Activated CD8-positive, alpha-beta memory T cell treated with anti-CD3 and anti-CD28 coated beads, Interleukin-2, amount 10 ng/mL, durations not matched to agents 7 days and 5 days (primary cell): ENCODE measurements at places on chromosomes 13 and 19.

DNA sequence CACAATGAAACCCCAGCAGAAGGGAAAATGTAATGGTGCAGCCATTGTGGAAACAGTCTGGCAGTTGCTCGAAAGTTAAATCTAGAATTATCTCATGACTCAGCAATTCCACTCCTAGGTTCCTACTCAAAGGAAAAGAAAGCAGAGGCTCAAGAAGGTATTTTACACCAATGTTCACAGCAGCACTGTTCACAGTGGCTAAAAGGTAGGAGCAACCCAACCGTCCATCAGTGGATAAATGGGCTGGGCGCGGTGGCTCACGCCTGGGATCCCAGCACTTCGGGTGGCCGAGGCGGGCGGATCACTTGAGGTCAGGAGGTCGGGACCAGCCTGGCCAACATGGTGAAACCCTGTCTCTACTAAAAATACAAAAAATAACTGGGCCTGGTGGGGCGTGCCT lies 25.9 kb downstream of the ZFR2 start:
- no peak for DNase-seq

- DNase-seq: no peak
These were observed 212.4 kb downstream of the ZIC5 start for GRCh38 chr13:99759163-99759552.

DNA sequence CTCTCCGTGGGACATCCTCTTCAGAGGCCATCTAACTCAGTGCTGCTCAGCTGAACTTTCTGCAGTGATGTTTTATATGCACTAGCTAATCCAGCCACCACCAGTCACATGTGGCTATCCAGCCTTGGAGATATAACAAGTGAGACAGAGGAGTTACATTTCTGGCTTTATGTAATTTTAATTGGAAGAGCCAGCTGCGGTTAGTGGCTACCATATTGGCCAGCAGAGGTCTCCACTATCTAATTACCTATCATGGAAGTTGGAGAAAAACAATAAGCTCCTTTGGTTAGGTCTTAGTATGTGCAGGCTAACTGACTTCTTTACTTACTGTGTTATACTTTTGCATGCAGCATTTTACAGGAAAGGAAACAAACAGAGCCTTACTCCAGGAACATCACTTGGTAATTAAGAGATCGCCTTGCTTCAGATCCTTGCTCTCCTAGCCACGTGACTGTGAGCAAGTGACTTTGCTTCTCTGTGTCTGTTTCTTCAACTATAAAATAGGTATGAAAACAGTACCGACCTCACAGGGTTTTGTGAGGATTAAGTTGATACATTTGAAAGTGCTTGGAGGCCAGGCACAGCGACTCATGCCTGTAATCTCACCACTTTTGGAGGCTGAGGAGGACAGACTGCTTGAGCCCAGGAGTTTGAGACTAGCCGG lies 1.6 kb upstream of the KLK10 start:
- no peak for DNase-seq

DNA sequence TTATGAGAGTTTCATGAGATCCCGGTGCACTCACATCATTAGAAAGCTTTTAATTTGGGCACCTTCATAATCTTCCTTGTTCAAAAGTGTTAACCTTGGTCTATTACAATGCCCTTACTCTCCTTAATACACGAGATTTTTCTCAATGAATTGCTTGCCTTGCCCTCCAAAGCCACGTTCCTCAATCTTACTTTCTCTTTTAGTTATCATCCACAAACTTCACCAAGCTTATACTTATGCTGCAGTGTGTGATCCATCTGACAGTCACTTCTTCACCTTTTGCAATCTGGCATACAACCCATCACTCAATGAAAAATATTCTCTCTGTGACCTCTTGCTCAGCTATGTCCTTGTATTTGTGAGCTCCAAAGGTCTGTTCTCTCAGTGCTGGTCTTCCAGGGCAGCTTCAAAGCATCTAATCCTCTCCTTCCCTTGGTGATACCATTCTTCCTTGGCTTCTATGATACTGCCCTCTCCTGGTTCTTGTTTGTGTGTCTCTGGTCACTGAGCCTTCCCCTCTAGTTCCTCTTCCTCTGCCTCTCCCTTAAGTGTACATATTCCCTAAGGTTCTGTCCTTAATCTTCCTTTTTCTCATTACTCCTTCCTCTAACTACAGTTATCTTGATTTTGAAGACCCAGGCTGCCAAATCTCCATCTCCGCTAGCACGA lies 202.2 kb upstream of the STARD13 start:
- DNase-seq: no peak

- no peak for DNase-seq
These were observed 13.8 kb upstream of the RASA3 start for GRCh38 chr13:114146173-114146572.

GRCh38 chr13:90933097-90933826 lies 414.2 kb upstream of the MIR17HG start:
- DNase-seq: no peak

GRCh38 chr13:79540504-79540903 lies 59.5 kb downstream of the NDFIP2 start:
- DNase-seq: no peak

- DNase-seq: no peak
These were observed 1.8 kb downstream of the NCAN start for GRCh38 chr19:19213426-19214158.

GRCh38 chr13:44815623-44816022 lies 173.6 kb downstream of the NUFIP1 start:
- peak; percentile 47 for DNase-seq

GRCh38 chr19:29681422-29682235 lies 16.4 kb downstream of the PLEKHF1 start:
- no peak for DNase-seq

DNA sequence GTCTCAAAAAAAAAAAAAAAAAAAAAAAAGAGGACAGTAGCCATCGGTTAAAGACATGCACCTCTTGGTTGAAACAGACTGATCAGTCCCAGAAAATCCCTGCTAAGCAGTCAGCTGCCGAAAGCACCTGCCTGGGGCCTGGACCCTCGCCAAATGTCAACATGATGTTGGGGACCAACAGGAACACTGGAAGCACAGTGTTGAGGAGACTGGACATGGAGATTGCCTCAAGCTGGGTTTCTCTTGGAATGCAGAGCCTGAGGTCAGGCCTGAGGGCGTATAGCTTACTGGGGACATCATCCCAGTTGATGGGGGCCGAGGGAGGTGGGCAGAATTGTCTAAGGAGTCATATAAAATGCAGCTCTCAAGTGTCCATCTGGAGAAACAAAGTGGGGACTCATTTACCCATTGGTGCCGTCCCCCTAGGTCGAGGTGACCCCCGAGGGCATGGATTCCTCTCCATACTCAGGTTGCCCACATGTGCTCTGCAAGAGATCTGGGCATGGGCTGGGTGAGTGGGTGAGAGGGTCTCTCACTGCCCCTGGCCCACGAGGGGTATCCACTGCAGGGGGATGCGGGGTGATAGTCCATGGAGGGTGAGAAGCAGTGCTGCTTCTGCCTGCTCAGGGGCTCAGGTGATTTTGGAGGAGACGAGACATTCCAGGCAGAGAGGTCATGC lies 164.5 kb downstream of the URI1 start:
- DNase-seq: no peak

- DNase-seq: no peak
These were observed 27.9 kb upstream of the IGFL1 start for GRCh38 chr19:46201454-46202310.

- DNase-seq: no peak
These were observed 3.3 kb downstream of the RPS19 start for GRCh38 chr19:41863209-41863931.

DNA sequence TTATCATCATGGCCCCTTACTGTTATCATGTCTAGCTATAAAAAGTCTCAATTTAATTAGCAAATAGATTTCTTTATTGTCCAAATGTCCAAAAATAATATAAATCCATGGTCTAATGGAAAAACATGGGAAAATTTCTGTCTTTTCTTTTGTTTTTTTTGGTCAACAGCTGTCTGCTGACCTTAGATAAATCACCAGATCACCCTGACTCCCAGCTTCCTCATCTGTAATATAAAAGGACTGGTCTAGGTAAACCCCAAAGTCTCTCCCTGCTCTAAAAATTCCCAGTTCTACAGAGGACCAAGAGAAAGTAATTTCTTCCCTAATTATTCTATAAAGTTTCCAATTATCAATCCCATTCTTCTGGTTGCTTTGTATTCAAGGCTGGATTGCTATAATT lies 30.7 kb upstream of the RCBTB2 start:
- no peak for DNase-seq

- DNase-seq: no peak
These were observed 137.3 kb upstream of the PCDH9 start for GRCh38 chr13:67367399-67367798.

- no peak for DNase-seq
These were observed 3.2 kb downstream of the PRX start for GRCh38 chr19:40410030-40410389.

DNA sequence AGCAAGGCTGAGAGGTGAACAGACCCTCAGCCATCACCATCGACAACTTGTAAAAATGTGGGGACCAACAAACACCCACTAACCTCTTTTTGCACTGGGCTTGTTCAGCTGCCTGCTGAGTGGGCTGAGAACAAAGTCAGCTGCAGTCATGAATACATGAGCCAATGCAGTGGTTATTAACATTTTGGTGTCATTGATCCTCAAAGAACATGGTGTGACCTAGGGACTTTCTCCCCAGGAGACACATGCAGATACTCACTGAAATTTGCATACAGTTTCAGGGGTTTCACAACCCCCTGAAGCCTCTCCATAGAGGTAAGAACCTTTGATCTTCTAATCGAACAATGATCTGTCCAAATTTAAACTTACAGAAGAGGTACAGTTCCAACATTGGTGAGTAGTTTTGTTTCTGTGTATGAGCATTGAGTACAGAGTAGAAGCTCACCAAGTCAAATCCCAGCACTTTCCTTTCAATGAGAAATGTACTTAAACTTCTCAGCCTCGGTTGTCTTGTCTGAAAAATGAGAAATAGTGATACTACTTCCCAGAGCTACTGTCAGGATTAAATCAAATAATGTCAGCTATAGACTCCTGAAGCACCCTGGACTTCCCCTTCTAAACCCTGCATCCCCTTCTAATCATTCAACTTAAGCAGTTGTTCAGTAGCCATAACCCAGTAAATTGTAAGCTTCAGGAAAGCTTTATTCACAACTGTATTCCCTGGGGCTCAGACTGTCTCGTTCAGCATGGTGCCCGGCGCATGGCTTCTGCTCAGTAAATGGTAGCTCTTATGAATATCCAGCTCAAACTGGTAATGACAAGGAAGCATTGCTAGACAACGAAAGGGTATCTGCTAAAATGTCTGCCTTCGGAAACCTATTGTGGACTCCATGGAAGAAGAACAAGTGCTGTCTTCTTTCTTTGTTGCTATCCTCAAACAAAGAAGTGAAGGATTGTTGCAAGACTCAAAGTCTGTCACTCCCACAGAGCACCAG lies 148.7 kb downstream of the FOXO1 start:
- DNase-seq: no peak

DNA sequence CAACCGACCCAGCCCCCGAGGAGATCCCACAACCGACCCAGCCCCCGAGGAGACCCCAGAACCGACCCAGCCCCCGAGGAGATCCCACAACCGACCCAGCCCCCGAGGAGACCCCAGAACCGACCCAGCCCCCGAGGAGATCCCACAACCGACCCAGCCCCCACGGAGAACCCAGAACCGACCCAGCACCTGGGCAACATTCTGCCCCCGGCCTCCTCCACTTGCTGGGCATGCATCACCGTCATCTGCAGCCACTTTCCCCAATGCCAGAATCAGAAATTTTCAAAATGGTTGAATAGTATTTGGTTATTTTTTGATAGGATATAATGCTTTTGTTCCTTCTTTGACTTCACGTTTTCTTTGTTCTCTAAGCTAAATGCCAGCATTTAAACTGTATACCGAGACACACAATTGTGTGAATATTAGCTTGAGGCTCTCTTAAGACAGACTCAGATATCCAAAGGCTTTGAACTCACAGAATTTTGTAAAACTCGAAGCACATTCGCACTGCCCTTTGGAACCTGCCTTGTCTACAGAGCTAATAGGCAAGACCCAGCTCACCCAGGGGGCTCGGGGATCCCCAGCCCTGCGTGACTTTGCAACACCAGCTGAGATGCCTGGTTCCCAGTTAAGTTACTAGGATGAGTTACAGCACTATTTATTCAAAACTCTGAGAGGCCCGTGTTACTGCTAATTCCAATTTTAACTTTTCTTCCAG lies 15.5 kb upstream of the RASA3 start:
- no peak for DNase-seq

GRCh38 chr13:76711550-76712182 lies 174.5 kb downstream of the KCTD12 start:
- DNase-seq: no peak

DNA sequence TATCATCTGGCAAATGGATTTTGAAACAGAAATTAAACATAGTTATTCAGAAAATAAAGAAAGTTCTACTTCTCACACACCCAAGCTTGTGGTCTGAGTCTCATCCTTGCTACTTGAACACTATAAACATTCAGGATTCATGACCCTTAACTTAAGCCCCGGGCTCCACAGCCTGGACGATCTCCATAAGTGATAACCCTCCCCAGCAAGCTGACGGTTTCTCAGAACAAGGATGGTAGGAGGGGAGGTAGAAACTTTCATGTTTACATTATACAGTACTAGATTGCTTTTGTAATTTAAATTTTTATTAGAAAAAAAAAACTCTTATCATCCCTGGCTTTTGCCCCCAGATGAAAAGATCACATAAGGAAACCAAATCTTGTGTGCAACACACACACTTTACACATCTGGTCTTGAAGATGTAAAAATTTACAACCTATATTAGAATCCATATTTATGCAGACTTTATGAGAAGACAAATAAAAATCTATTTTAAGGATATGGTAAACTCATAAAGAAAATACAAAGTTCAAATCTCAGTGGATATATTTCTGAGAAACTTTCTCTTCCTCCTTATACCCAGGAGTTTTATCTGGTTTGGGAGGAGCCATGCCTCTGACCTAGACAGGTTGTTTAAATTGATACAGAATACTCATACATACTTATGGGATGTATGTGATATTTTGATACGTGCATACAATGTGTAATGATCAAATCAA lies 20.0 kb upstream of the ATP12A start:
- no peak for DNase-seq

DNA sequence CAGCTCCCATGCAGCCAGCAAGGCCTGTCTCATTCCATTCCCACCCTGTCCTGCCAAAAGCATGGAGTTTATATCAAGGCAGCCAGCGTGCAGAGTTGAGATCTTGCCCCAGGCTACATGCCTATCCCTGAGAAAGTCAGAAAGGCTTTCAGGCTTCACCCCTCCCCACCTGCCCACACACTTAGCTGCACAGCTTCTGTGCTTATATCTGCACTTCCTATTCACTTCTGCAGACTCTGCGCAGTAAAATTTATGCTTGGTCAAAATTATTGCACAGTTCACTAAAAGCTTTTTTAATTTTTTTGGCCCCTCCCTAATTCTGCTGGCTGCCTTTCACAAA lies 12.5 kb upstream of the ZNF675 start:
- DNase-seq: no peak

GRCh38 chr19:6654347-6655310 lies 15.3 kb downstream of the TNFSF14 start:
- DNase-seq: peak; percentile 87

GRCh38 chr13:112699322-112699918 lies 9.6 kb downstream of the ATP11A start:
- no peak for DNase-seq

DNA sequence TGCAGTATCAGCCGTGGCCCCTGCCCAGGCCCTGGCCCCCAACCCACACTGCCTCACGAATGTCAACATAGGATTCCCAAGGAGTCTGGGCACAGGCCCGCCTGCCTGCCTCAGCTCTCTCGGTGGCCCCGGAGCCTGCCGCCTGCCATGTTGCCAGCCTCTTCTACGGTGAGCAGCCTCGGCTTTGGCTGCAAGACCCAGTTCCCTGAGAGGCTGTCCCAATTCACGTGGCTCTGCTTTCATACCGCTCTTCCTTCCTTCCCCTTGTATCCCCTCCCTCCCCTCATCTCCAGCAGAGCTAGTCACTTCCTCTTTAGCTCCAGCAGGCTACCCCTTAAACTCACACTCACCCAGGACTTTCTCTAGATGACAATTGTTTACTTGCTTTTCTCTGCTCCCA lies 42.7 kb downstream of the SERP2 start:
- no peak for DNase-seq
